Left forelimb (tissue), 1 donor: ENCODE measurements at places on chromosomes 12 and 14.

- DNase-seq = no peak
Observed at GRCh38 chr14:51095854-51096823, 1.2 kb upstream of the TRIM9 start.

DNA sequence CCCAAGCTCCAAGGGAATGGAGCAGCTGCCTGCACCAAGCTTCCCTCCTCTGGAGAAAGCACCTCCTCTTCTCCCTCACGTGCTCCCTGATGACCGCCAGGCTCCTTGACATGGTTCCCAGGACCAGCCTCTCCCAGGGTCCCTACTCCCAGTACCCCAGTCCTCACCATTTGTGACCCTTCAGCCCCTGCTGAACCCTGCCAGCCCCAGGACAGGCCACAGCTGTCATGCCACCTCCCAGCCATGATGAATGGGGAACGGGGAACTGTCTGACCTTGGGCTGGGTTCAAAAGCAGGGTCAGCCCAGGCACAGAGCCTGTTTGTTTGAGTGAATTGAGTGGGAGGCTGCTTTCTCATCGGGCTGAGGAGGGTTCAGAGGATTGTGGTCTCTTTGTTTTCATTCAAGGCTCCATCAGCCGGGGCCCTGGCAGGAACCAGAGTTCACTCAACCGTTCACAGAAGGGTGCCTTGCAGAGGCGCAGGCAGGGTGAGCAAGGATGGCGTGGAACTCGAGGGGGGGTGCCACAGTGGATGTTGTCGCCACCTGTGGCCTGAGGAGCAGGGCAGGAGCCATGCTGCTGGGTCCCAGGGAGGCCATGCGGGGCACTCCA lies 344.5 kb upstream of the SFSWAP start:
- peak; percentile 65 for DNase-seq

GRCh38 chr12:52044292-52044983 lies 6.8 kb upstream of the NR4A1 start:
- DNase-seq = peak; percentile 78

DNA sequence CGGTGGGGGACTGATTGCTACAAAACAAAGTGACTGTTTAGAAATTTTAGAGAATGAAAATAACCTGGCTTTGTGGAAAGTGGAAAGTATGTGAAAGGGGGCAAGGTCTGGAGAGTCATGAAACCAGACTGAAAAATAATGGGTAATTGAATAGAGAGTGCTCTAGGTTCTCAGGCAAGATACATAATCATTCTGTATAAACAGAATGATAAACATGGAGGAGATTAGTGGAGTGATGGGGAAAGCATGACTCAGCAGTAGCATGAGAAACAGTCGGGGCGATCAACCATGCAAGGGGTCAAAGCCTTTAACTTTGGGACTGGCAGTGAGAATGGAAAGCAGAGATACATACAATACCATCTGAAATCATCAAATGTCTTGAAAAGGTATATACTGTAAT lies 332.5 kb downstream of the CCER1 start:
- DNase-seq = no peak

- no peak for DNase-seq
Observed at GRCh38 chr12:8057306-8057705, 8.9 kb downstream of the C3AR1 start.

- DNase-seq = no peak
Observed at GRCh38 chr12:123075646-123076171, 75.2 kb downstream of the PITPNM2 start.

DNA sequence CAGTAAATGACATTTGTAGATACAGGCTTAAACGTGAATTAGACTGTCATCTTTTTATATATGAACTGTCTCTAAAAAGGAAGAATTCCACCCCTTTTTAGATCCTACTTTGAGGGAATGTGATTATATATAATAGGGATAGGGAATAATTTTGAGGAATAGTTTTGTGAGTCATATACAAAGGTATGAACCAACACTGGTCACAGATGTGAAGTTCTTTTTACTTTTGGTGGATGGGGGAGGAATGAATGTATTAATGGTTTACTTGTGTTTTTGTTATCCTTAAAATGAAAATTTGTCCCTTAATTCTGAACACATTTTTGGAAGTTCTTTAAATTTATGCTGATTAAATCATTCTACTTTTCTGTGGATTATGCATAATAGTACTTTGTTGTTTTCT lies 30.4 kb downstream of the FRS2 start:
- no peak for DNase-seq

- DNase-seq = no peak
Observed at GRCh38 chr12:13849456-13849855, 131.9 kb downstream of the GRIN2B start.

DNA sequence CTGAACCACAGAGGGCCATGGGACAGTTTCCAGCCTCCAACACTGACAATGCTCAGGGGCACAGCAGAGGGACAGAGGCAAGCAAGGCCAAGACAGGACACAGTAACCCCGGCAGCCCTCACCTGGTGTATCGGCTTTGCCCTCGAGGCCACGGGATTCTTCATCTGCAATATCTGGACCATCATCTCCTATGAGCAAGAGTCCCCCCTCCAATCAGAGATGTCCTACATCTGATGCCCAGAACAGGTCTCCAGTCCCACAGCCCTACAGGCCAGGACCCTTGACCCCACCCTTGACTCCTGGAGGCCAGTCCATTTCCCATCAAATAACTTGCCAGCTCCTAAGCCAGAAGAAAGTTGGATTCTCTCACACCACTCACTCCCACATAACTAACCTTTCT lies 17.4 kb downstream of the KMT2D start:
- no peak for DNase-seq

DNA sequence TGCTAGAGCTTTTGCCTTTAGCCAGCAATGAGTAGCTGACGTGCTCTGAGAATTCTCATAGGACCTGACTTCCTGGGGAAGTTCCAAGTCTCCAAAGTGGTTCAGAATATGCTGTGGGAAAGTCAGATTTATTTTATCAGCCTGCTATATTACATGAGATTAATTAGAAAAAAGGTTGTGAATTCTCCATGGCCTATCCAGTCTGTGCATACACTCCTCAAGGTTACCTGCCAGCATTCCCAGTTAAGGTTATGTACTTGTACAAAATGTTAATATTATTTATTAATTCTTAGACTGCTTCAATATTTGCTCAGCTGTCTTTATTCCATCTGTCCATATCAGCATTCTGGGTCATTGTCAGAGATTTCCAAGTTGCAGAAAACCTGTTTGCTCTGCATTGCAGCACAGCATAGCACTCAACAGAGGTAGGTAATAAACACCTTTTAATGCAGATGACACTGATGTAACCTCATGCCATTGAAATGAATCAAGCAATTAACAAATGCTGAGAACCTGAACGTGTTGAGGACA lies 2.7 kb upstream of the SEL1L start:
- no peak for DNase-seq

- DNase-seq = no peak
Observed at GRCh38 chr12:20624718-20625117, 70.4 kb upstream of the SLCO1C1 start.

- DNase-seq = no peak
Observed at GRCh38 chr14:89041257-89041582, 216.8 kb downstream of the TTC8 start.

GRCh38 chr12:75820071-75820470 lies 211.5 kb downstream of the PHLDA1 start:
- DNase-seq = no peak

DNA sequence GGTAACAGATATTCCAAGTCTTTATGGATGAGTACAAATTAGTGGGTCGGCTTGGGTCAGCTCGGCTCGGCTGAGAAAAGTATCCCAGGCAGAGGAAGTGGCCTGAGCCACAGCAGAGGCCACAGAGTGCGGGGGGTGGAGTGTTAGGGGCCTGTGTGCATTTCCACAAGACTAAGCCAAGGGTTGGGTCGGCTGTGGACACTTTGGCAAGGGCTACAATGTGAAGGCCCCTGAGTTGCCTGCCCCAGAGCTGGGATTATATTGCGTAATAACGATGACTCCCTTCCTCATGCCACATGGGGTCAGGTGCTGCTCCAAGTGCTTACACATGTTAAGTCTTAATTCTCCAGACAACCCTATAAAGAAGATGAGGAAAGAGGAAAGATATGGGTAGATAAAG lies 11.4 kb downstream of the EVL start:
- DNase-seq = peak; percentile 62

- no peak for DNase-seq
Observed at GRCh38 chr12:45878630-45879255, 111.6 kb downstream of the SCAF11 start.

DNA sequence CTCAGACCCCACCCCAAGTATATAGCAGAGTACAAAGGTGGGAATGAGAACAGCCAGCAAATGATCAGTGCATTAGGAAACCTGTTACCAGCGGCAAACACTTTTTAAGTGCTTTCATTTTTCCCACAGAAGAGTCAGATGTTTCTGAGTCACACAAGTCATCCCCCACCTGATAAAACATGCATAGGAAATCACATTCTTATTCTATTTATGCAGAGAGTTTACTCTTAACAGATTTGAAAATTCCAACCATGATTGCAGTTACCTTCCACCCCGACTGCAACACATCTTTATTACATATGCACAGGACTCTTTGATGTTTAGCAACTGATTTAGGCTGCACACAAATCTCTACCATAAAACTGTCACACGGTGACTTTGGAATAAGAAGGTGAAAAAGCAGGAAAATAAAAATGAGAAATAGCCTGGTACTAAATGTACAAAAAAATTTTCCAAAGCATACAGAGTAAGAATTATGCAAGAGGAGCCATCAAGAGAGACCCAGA lies 236.4 kb downstream of the PAWR start:
- DNase-seq = no peak

DNA sequence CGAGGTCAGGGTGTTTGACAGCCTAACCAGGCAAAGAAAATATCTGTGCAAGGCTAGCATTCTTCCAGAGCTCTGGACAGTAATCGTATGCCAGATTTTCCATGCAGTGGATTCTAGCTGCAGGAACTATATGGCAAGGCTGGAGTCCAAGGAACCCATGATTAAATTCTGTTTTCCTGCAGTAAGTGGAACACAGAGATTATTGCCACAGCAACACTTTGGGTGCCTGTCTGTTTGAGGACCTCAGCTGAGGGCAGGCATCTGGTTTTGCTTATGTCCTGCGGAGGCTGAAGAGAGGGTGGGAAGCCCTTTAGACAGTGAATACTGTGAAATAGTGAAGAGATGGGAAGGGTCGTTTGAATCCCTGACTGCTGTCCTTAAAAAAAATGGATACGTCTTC lies 104.4 kb downstream of the DAD1 start:
- no peak for DNase-seq

DNA sequence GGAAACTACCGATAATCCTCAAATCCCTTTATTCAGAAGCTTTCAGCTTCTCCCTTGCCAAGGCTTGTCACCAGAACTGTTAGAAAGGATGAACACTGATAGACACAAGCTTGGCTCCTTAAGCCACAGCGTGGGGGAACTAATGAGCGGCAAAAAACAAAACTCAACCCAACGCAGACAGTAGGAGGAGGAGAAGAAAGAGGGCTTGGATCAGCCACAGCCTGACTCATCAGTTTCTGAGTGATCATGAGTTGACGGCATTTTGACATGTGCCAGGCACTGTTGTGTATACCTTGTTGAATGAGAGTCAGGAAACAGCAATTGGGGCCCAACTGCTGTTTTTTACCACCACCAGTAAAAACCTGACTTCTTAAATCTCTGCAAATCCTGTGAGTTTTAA lies 23.7 kb downstream of the PLXNC1 start:
- DNase-seq = no peak

GRCh38 chr12:99976762-99977161 lies 8.0 kb downstream of the ANKS1B start:
- DNase-seq = no peak

DNA sequence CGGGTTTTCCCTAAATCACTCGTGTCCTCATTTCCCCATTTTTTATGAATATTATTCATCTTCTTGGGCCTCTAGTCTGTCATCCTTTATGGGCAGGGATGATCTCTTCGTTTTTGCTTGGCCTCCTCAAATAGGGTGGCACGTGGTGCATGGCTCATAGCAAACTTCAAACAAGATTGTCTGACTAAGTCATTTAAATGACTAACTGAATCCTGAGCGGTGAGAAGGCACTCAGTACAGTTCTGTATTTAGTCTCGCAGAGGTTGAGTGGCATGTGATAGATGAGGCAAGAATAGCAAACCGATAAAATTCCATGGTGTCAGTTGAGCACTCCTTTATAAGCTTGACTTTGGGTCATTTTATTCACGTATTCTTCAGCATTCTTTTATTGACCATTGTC lies 5.7 kb upstream of the JDP2 start:
- no peak for DNase-seq

DNA sequence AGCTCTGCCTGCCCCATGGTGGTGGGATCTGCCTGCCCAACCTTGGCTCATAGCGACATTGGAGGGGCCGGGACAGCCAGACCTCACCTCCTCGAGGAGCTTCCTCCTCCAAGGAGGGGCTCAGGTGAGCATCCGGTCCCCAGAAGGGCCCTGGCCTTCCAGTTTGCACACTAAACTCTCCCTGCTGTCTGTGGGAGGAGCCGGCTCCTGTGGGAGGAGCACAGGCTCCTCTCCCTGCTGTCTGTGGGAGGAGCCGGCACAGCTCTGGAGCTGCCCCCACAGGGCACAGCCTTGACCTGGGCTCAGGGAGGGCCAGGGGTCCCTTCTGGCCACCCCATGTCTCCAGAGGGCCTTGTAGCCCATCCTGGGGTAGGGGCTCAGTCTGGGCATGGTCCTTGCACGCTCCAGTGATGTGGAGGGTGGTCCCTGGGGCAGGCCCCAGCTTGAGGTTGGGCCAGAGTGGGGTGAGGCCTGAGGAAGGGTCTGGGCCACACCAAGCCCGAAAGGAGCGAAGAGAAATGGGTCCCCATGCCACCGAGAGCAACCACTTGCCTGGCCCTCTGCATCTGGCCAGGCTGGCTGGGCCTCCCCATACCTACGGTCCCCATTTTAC lies 147.5 kb upstream of the C14orf180 start:
- DNase-seq = peak; percentile 52

- peak; percentile 63 for DNase-seq
Observed at GRCh38 chr12:89280833-89281538, 71.3 kb downstream of the DUSP6 start.

DNA sequence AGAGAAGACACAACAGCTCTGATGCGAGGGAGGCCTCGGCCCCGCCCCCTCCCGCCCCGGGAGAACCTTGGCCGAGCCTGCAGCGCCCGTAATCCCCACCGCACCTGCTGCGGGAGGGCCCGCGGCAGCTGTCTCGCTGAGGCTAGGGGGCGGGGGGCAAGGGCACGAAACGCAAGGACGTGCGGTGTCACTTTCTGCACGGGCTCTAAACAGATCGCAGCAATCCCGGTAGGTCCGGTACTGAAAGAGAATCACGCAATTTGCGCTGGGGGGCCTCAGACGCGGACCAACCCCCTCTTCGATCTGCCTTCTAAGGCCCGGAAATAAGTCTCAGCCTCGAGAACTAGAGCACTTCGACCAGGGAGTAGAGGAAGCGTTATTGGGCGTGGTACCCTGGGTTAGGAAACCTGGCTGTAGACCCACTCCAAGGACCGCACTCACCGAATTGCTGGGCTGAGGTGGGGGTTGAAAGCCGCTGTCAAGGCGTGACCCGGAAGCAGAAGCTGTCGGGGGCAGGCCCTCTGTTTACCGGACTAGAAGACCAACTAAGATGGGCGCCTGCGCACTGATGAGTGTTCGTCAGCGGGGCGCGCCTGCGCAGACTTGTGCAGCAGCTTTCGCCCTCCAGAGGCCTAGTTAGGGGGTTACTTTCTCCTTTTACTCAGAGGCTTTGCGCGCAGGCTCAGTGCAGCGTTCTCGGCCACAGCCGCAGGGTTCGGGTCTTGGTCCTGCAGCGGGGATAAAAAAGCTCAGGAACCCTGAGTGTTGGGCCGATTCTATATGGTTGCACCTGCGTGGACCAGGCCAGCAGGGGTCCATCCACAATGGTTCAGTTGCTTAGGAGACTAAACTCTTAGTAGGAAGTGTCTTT lies at the start of gene ASB8:
ASB8 (minus strand) TSS at position 498 of the 871 bp plus-strand sequence. CDS start 4,019 bp downstream, outside the sequence.
- DNase-seq = peak; percentile 98

- no peak for DNase-seq
Observed at GRCh38 chr14:23327947-23328744, 6.9 kb downstream of the PABPN1 start.

GRCh38 chr12:93520454-93520853 lies 52.0 kb upstream of the SOCS2 start:
- no peak for DNase-seq
